ENCODE measurements at places on chromosomes 12 and 14. TPM values are rescaled to one million over a fixed set of nuclear protein-coding genes. Genes with fewer than 3 reads are reported as not detected.

DNA sequence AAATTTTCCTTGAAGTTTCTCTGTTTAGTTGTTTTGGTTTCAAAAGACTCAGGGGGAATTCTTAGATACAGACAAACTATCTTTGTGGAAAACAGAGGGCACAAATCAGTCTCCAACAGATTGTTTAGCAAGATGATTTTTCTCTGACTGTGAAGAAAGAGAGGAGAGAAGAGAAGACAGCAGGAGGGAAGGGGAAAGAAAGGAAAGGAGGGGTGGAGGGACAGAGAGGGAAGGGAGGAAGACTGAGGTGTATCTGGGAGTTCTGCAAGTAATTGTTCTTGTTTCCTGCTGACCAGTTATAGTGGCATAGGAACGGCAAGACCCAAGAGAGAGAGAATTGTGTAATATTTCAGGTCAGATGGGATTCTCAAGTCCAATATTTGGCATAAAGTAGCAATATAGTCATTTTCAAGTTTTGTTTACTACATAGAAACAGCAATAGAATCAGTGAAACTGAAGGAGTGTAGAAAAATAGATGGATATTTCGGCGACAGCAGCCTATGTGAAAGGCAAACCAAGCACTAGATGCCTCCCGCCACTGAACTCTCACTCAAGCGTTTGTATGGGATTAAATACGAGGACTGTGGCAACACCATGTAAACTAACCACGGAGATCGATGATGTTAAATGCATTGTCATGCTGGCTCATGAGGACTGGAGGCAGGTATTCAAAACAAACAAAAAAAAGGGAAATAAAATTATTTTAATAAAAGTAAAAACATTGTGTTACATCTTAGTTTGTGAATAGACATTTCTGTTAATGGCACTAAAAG, 342.5 kb downstream of the SLC16A7 start:
- DNase-seq: no peak

DNA sequence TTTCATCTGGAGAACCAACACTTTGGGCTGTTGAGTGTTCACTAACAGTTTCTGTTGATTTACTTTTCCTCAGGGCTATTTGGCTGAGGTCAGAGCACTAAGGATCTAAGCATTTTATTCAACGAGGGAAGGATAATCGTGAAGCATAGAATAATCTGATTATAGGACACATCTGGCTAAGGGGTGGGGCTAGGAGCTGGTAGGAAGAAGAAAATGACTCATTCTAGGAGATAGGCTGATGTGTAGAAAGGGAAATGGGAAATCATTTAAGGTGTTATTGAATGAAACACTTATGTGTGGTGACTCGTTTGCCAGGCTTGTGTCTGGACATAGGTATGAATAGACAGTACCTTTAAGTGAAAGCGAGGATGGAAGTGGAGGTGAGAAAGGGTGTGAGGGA, 167.2 kb downstream of the ETNK1 start:
- no peak for DNase-seq

GRCh38 chr14:37232907-37233481, 35.3 kb downstream of the MIPOL1 start:
- no peak for DNase-seq

DNA sequence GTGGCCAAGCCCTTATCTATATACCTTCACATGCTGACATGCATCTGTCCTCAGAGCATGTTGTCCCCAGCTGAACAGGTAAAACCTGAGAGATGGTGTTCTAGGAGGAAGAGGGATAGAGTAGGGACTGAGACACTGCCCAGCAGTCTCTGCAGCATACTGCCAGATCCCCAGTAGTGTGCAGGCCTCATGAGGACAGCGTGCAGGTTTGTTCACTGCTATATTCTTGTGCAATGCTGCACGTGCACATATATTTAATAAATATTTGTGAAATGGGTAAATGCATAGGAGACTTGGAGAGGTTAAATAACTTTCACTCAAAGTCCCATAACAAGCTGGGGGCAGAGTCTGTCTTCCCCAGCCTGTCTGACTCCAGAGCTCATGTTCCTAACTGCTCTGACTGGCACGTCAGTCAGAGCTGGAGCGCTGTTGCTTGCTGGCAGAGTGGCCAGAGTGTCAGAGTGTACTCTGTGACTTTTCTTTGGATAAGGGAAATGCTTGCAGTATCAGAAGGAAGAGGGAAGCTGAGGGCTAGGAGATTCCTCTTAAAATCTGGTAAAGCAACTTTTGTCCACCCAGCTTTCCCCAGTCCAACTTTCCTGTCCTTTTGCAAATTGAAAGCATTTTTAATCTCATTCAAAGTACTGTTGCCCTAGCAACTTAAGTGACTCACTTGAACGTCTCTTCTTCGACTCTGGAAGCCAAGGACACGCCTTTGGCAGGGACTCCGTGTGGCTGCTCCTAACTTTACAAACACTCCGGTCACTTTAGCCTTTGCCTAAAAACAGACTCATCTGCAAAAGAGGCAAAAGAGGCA, 14.9 kb upstream of the POLR3B start:
- DNase-seq: no peak

DNA sequence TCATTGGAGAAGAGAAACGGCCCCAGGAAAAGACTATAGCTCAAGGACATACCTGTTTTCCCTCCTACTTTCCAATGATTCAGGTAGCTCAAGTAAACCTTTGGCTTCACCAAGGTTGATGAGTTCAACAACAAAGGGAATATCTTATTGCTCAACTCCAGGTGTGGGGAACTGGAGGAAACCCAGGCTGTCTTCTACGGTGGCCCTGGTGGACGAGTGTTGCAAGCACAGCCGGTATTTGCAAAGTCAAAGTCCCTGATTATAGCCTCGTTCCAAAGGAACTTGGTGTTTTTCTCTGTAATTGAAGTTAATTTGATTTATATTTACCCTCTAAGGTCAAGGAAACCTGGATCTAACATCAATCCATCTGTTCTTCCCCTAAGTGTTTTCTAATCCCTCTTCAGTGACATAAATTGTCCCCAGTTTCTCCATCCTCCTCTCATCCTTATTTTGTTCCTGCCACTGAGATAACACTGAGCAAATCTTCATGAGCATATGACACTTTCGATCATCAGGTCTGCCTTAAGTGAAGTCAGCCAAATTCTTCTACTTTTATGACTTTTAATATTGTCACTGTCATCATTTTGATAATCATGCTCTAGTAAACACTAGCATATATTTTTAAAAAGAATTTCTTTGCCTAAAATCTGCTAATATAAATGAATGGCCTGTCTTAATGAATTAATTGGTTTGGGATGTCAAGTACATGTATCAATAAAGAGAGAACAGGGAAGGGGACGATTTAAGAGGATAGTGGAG, 174.6 kb upstream of the TBX3 start:
- no peak for DNase-seq

- no peak for DNase-seq
Measured at GRCh38 chr12:38588624-38589305, 272.2 kb downstream of the ALG10B start.

KLRC4 gene
- total RNA-seq: not detected

- no peak for DNase-seq
Measured at GRCh38 chr12:92434607-92435025, 268.2 kb upstream of the PLEKHG7 start.

RAPGEF3 gene
- 0.17 TPM for total RNA-seq
